Esophagus squamous epithelium (tissue), 5 donors: ENCODE measurements at places on chromosomes 6 and 20.

GRCh38 chr20:24747881-24748595 lies 201.0 kb upstream of the CST7 start:
- no peak for DNase-seq

DNA sequence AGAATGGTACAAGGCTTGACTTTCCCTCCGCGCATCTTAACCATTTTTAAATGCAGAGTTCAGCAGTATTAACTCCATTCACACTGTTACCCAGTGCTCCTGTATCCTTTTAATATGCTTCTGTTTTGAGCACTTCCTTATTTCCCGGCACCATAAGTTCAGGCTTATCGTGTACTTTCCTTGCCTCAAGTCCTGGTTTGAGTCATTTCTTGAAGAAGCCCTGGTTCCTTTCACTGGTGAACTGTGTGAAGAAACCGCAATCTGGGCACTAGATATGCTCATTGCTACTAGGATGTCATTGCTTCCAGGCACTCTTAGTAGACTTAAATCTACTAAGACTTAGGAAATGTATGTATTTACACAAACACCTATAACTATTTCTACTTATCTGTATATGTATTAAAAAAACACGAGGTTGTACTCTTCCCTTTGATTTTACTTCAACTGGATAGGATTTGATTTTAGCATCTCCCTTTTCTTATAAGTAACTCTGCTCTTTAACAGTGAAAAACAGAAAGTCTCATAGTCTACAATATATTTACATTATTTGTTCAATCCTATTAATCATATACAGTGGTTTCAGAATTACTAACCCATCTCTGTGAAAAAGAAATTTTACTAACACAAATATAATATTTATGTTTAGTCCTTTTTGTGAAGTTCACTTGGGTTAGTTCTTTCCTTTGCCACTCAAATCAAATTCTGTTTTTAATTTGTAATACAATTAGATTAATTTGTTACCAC lies 135.5 kb downstream of the CDKAL1 start:
- DNase-seq = no peak

GRCh38 chr20:4131911-4132310 lies 116.6 kb upstream of the RNF24 start:
- no peak for DNase-seq

DNA sequence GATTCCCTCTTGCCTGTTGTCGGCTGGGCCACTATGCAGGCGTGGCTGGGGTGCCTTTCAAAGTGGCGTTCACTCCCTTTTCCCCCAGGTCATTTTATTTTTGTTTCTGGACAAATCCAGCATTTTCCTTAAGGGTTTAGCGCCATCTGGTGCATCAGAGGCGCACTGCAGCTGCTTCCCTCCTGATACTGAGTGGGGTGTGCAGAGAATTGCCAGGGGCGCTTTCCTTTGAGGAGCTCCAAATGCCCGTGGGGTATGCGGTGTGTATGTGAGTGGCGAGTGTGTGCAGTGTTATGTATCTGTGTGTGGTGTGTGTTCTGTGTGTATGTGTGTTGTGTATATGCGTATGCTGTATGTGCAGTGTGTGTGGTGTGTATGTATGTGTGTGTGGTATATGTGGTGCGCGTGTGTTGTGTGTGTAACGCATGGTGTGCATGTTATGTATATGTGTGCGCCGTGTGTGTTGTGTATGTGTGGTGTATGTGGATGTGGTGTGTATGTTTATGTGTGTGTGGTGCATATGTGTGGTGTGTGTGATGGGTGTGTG lies 100.1 kb upstream of the AGPAT4 start:
- DNase-seq = no peak

GRCh38 chr6:150767161-150767560 lies 98.3 kb upstream of the MTHFD1L start:
- DNase-seq = no peak

DNA sequence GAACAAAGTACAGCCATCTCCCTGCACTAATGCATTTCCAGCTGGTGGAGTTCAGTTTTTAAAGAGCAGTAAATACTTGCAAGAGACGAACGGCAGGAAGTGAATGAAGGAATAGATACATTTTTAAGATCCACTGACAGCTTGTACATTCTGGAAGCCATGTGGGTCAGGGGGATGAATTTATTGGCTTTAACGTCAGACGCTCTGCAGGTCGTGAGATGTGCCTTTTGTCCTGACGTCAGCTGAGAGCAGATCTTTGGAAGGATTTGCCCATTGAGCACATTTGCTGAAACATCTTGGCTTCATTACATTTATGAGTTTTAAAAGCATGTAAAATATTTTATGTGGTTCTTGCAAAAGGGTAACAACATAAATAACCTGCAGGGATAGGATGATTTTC lies 29.5 kb upstream of the SALL4 start:
- no peak for DNase-seq

GRCh38 chr20:5780846-5781217 lies 30.6 kb downstream of the SHLD1 start:
- no peak for DNase-seq

DNA sequence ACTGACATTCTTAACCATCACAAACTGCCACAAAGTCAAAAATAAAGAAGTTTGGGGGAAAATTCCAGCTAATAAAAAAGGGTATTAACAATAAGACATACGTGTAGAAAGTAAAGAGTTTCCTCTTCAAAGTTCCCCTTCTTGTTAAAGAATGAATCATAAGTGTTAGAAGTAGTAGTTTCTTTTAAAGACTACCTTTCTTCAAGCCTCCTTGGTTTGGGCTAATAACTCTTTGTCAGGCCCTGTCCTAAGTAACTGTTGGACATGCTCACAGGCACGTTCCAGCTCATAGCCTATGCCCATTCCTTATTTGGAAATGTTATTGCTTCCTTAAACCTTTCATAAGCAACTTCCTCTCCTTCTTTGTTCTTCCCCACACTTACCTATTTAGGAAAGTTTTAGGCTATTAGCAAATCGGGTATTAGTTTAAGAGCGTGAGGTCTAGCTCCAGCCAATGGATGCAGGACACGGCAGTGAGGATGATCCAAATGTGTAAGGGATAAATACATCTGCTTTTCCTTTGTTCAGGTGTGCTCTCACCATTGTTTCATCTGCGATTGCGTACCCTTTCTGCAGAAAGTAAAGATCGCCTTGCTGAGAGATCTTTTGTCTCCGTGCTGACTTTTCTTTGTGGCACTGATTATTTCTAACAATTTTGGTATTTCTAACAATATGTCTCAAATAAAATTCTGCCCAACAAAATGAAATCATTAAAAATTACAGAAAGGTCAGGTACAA lies 64.9 kb downstream of the CHD6 start:
- no peak for DNase-seq

GRCh38 chr6:26158581-26159356 lies 71.5 kb downstream of the HFE start:
- no peak for DNase-seq

- DNase-seq = no peak
These were observed 614.0 kb downstream of the UTRN start for GRCh38 chr6:144899161-144899560.

- DNase-seq = no peak
These were observed 59.8 kb upstream of the NHSL1 start for GRCh38 chr6:138559143-138559542.

GRCh38 chr6:111750753-111751673 lies 122.2 kb downstream of the FYN start:
- DNase-seq = no peak

GRCh38 chr6:53959717-53960116 lies 151.5 kb upstream of the MLIP start:
- no peak for DNase-seq

- no peak for DNase-seq
These were observed 251.6 kb downstream of the HACE1 start for GRCh38 chr6:104608101-104608500.

DNA sequence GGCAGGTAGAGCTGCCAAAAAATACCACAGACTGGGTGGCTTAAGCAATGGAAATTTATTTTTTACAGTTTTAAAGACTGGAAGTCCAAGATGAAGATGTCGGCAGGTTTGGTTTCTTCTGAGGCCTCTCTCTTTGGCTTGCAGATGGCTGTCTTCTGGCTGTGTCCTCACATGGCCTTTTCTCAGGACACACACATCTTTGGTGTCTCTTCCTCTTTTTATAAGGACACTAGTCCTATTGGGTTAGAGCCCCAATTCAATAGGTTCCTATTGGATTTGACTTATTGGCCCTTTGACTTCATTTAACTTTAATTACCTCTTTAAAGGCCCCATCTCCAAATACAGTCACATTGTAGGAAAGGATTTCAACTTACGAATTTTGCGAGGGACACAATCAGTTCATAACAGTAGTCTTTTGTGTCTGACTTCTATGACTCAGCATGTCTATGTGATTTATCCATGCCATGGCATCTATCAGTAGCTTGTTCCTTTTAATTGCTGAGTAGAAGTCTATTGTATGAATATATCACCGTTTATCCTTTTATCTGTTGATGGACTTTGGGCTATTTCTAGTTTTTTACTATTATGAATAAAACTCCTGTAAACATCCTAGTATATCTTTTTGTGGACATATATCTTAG lies 11.0 kb upstream of the TCP11 start:
- no peak for DNase-seq
